ENCODE measurements at places on chromosomes 5 and 9.

DNA sequence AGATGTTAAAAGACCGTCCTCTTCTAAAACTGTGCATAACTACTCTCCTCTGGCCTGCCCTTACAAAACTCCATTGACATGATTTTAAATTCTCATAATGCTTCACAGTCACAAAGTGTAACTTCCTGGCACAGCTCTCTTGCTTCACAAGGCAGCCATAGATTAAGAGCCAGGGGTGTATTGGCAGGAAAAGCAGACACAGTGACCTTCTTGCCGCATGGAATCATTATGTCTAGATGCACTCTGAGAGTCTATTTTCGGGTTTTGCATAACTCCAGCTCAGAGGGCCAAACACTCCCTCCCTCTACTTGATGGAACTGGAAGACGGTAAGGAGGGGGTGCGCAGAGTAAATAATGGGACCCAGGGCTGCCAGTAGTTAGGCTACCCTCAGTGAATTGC, 110.1 kb downstream of the MARCHF3 start:
- DNase-seq, result no peak

- DNase-seq, result no peak
Observed at GRCh38 chr5:141756196-141756595, 74.2 kb upstream of the ARAP3 start.

DNA sequence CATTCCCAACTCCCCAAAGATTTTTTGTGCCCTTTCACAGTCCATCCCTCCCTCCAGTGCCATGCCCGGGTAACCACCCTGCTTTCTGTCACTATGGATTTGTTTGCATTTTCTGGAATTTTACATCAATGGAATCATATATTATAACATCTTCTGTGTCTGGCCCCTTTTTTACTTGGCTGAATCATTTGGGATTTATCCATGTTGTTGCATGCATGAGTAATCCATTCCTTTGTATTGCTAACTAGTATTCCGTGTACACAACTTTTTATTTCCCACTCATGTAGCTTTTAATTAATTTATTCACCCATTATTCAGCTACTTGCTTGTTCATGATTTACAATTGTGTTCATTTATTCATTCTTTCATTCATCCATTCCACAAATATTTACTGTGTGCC, 94.1 kb downstream of the FGF18 start:
- DNase-seq, result no peak

GRCh38 chr5:66582499-66583165, 13.6 kb upstream of the MAST4 start:
- DNase-seq, result no peak

- no peak for DNase-seq
Observed at GRCh38 chr5:100854591-100854990, 48.5 kb downstream of the ST8SIA4 start.

DNA sequence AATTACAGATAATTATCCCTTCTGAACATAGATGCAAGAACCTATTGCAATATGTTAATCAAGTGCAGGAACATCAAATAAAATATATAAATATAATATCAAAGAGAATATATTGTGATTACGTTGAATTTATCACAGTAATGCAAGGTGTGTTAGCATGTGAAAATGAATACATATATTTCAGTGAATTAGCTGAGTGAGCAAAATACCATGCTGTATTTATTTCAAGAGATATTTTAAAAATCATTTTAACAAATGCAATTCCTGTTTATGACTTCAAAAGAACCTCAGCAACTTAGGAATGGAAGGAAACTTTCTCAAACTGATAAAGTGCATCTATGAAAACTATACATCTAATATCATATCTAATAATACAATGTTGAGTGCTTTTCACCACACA, 856.9 kb upstream of the PTPRD start:
- DNase-seq, result no peak

- peak; percentile 8 for DNase-seq
Observed at GRCh38 chr9:38066914-38067858, 1.8 kb downstream of the SHB start.

DNA sequence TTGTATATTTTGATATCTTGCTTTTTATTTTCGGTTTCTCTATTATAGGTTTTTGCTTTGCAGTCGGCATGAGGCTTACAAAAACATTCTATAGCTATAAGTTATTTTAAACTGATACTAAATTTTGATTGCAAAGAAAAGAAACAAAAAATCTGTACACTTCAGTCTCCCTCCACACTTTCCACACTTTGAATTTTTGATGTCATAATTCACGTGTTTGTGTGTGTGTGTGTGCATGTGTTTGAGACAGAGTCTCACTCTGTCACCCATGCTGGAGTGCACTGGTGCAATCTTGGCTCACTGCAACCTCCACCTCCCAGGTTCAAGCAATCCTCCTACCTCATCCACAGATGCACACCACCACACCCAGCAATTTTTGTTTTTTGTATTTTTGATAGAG, 124.9 kb downstream of the MRPS30 start:
- DNase-seq, result no peak

DNA sequence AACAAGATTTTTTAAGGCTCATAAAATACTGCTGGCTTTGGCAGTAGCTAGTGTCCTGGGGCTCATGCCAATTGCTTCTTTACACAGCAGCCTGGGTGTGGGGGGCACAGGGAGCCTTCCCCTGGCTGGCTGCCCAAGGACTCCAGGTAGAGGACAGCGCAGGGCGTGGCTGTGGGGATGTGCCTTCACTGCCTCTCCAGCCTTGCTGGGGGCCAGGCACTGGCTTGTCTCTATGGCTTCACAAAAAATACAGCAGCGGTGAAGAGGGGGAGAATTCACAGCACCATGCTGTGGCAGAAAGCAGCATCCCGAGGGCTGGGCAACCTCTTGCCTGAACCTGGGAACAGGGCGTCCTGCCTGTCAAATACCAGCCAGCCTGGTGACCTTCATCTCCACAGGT, 57.4 kb downstream of the DAP start:
- no peak for DNase-seq

GRCh38 chr9:116697362-116697761, 10.3 kb downstream of the TRIM32 start:
- no peak for DNase-seq

DNA sequence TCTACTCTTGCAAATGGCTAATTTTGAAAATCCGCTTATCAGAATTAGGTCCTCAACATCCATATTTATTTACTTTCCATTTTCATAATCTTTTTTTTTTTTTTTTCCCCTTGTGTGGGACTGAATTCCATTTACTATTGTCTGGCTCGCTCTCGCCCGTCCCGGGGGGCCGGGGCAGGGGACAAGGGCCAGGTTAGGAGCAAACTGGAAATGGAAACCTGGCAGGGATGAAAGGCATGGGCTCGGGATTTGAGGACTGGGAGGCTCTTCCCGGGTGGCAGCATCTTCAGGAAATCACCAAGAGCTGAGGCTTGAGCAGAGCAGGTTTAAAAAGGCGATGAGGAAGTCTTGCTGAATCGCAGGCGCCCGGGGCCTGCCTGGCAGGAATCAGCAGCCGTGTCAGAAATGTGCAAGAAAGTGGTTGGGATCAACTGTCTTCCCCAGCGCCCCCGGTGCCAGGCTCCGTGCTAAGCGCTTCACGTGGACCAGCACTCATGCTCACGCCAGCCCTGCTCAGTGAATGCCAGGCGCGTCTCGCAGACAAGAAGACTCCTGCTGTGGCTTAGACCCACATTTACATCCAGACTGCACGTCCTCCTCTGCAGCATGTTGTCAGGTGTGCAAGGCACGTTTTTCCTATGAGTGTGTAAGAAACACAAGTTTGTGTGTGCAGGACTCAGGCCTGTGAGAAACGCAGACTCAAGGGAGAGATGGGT, 66.3 kb upstream of the UNC5A start:
- no peak for DNase-seq

- no peak for DNase-seq
Observed at GRCh38 chr9:82791692-82792091, 271.2 kb downstream of the RASEF start.

DNA sequence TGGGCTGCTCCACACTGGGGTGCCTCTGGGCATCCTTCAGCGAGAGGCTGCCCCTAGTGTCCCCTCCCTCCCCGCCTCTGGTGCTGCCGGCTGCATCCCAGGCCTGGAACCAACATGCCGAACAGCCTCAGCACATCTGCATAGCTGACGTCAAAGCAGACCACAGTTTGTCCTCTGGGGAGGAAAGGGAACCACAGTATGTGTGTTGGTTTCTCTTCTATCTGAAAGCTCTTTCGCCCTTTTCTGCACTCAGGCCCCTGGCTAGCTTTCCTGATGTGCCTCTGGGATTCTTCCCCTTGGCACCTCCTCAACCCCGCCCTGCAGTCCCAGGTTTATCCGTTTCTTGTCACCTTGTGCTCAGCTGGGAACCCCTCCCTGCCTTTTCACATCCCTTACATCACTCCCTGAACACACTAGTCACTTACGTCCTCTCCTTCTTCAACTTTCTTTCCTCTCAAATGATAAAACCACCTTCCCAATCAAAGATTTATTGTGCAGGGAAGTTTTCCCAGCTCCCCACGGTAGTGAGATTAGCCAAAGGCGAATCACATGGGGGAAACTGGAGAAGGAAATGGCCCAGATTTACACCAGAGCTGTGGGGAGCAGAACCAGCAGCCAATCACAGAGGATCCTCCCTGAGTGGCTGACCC, 35.5 kb upstream of the B4GALT1 start:
- peak; percentile 16 for DNase-seq

DNA sequence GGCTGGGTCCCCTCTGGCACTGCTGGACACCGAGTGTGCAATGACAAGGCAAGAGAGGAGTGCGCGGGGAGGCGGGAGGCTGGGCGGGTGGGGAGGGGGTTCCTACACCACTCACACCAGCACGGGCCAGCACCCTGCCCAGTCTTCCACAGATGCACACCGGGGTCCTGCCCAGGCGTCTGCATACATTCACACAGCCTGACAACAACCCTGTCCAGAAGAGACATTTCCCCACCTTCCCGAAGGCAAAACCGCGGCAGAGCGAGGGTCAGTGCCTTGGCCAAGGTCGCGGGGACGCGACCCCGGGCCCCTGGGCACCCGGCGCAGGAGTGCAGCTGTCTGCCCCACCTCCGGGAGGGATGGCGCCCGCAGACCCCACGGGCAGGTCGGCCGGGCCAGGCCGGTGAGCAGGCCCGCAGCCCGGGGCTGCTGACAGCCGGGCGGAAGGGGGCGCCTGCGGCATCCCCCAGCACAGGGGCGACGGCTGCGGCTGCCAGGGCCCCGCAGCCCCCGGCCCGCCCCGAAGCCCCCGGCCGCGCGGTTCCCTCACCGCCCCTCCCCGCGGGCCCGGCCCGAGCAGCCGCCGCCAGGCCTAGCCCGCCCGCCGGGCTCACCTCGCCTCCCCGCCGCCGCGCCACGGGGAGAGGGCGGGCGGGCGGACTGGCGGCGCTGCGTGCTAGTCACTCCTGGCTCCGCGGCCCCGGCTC, 496 bp downstream of the MAPK9 start:
- DNase-seq, result no peak

- no peak for DNase-seq
Observed at GRCh38 chr5:73783828-73784227, 157.8 kb downstream of the ARHGEF28 start.

GRCh38 chr5:113273948-113274347, 160.8 kb downstream of the TSSK1B start:
- no peak for DNase-seq

GRCh38 chr9:116064970-116065369, 88.6 kb upstream of the PAPPA start:
- no peak for DNase-seq

GRCh38 chr5:94228791-94229190, 389.6 kb downstream of the KIAA0825 start:
- no peak for DNase-seq

- DNase-seq, result no peak
Observed at GRCh38 chr9:137188086-137188489, 272 bp downstream of the ANAPC2 start.

DNA sequence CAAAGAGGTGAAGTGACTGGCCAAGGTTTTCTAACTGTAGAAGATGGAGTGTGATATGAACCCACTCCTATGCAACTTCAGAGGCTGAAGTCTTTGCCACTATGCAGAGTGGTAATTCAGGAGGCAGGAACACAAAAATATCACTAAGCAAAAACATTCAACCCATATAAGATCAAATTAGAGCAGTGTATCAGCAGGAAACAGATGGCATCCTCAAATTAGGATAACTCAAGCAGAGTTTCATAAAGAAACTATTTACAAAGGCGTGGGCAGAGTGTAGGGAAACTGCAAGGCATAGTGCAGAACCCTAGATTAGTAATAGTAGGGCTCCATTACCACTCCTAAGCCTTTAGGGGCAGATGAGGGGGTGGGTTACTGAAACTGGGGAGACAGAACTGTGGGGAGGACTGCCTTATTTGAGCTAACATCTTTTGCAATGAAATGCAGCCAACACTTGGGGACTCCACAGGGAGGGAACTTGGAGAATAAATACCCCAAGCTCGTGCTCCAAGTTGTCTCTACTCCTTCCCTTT, 72.2 kb downstream of the PTTG1 start:
- DNase-seq, result no peak

- no peak for DNase-seq
Observed at GRCh38 chr9:121312169-121312568, 44.2 kb downstream of the GSN start.

DNA sequence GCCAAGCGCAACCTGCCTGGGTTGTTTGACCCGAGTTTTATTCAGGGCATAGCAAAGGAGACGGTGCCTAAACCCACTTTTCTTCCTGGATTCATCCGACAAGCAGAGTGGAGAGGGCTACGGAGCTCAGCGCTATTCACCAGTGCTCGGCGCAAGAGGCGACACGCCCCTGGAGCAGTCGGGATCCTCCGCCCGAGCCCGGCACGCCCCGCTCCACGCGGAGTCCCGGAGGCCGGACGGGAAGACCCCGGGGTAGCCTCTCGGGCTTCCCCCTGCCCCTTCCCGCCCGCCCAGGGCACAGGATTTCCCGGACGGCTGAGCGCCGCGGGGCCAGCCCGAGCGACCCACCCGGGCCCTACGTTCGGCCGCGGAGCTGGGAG, 427 bp downstream of the SERINC5 start:
- DNase-seq, result peak; percentile 30

DNA sequence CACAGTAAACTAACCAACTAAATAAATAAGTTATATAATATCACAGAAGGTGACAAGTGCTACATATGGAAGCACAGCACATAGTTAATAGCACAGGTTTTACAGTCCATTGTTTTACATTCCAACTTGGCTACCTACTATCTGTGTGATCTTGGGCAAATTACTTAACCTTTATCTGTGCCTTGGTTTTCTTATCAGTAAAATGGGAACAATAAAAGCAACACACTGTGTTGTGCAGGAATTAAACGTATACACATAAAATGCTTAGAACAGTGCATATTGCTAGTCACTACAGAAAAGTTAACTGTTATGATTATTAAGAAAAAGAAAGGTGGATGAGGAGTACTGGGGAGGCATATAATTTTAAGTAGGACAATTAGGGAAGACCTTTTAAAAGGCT, 42.8 kb upstream of the GOLGA1 start:
- no peak for DNase-seq

GRCh38 chr5:1142886-1143669, 31.2 kb upstream of the SLC12A7 start:
- DNase-seq, result no peak
